Calu3 (cell line): ENCODE measurements at places on chromosomes 11 and 22. TPM values are rescaled to one million over a fixed set of nuclear protein-coding genes. Genes with fewer than 3 reads are reported as not detected.
A peak's percentile ranks its signal among the peaks of the same experiment; 100 is the strongest.

DNA sequence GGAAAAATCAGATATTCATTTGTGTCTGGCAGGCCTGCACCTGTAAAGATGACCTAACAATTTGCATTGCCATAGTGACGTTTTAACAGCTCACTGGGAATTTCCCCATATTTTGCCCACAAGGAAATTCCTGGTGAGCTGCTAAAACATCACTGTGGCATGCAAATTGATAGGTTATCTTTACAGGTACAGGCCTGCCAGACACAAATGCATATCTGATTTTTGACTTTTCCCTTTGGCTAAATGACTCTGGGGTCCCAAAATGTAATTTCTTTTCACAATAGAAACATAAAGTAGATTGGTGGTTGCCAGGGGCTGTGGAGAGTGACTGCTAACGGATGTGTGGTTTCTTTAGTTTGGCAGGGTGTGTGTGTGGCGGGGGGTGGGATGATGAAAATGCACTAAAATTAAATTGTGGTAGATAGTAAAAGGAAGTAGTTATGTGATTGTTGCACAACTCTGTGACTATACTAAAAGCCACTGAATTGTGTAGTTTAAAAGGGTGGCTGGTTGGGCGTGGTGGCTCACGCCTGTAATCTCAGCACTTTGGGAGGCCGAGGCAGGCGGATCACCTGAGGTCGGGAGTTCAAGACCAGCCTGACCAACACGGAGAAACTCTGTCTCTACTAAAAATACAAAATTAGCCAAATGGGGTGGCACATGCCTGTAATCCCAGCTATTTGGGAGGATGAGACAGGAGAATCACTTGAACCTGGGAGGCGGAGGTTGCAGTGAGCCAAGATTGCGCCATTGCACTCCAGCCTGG, 18.5 kb upstream of the FEZ1 start:
- DNase-seq, result peak; percentile 51
- H3K27me3 ChIP-seq, result no peaks in the 10 kb centered on the region
- peaks cover under 1% of the 10 kb centered on the region for H3K4me1 ChIP-seq

DNA sequence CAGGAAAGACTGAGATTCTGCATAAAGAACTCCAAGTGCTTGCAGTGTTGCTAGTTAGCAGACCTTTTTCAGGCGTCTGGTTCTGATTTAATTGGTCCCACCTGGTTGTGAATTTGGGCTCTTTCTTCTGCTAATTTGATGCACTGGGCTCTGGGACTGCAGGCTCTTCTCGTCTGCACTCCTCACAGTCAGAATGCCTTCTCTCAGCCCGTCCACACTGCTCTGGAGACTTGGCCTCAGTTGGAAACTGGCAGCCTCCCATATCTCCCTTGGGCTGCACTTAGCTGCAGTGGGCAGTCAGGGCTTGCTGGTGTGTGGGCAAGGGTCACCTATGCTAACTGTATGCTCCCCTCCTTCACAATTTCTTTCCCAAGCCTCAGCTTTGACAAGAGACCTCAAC, 1.5 kb downstream of the TRIM6 start:
- no peaks in the 10 kb centered on the region for H3K27me3 ChIP-seq
- DNase-seq, result no peak
- peaks cover 13% of the 10 kb centered on the region for H3K36me3 ChIP-seq
- H3K4me1 ChIP-seq, result peaks cover 19% of the 10 kb centered on the region
- H3K27ac ChIP-seq, result no peak overlapping the region

DNA sequence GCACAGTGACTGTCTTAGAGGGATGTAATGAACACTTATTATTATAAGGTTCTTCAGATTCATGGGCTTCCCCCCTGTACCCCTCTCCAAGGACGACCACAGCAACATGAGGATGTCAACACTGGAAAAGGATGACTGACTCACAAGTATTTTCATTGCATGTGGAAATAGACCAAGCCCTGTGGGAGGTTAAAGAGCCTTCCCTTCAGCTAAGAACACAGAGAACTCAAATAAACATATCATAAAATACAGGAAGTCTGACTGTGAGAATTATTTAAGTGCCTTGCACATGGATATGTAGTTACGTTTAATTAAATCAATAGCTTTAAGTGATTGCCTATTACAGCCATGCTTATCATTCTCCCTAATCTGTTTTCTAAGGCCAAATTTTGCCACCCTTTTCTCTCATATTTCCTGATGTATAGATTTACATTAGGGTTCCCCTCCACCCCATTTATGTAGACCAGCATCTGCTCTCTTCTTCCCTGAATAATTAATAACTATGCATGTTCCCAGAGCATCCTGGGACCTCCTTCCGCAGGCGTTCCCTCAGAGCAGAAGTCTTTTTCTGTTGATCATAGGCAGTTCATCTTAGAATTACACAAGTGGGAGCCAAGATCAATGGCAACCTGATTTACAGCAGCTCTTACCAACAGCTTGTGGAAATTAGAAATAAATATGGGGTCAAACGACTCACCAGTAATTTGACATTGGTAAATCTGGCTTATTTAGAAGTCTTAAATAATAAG, 226.9 kb downstream of the OPCML start:
- no peak for DNase-seq
- no peaks in the 10 kb centered on the region for H3K27me3 ChIP-seq
- H3K4me1 ChIP-seq, result no peaks in the 10 kb centered on the region

GRCh38 chr11:104668797-104669463, 229.3 kb downstream of the CASP12 start:
- no peak for DNase-seq
- H3K36me3 ChIP-seq, result peaks cover 7% of the 10 kb centered on the region
- no peak overlapping the region for H3K4me3 ChIP-seq
- H3K27me3 ChIP-seq, result no peaks in the 10 kb centered on the region
- peak overlapping the region; percentile 22 for H3K27ac ChIP-seq

GRCh38 chr11:72813740-72814285, 398 bp upstream of the ATG16L2 start:
- DNase-seq, result peak; percentile 86
- peaks cover 35% of the 10 kb centered on the region for H3K36me3 ChIP-seq
- H3K27me3 ChIP-seq, result no peaks in the 10 kb centered on the region

DNA sequence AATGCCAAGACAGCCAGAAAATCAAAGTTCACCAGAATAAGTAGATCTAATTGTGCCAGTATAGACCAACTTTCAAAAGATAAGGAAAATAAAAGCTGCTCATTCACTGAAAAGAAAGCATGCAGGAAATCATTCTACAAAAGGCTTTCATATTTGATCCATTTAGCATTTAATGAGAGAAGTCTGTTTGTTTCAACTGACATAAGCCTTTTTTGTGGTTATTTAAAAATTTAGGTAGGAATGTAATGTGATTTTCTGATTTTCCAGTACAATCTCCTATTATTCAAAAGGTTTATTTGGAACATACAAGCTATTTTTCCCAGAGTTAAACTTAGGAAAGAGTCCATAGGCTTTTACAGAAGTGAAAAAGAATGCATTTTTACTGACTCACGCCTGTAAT, 92.7 kb downstream of the SBF2 start:
- H3K4me1 ChIP-seq, result no peaks in the 10 kb centered on the region
- H3K4me3 ChIP-seq, result no peak overlapping the region

DNA sequence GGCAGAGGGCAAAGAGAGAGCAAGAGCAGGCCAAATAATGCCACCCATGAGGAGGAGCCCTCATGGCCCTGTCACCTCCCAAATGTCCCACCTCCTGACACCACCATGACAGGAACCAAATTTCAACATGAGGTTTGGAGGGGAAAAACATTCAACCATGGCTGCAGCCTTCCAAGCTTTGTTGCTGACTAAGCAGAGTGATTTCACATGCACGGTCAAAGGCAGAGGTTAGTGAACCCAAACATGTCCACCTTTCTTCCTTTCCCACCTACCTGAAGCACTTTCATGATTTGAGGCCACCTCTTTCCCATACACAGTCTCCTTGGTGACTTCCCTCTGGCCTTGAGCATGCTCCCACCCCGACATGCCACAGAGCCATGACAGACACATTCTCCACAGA, 89.7 kb downstream of the C11orf91 start:
- no peak for DNase-seq
- H3K4me3 ChIP-seq, result no peak overlapping the region
- no peaks in the 10 kb centered on the region for H3K27me3 ChIP-seq
- no peaks in the 10 kb centered on the region for H3K4me1 ChIP-seq
- no peak overlapping the region for H3K27ac ChIP-seq

- H3K4me3 ChIP-seq, result no peak overlapping the region
- no peaks in the 10 kb centered on the region for H3K36me3 ChIP-seq
- no peak overlapping the region for H3K27ac ChIP-seq
- H3K4me1 ChIP-seq, result no peaks in the 10 kb centered on the region
- no peak for DNase-seq
Observed at GRCh38 chr11:10499874-10500601, 40.9 kb downstream of the RNF141 start.

- H3K27me3 ChIP-seq, result no peaks in the 10 kb centered on the region
- H3K27ac ChIP-seq, result no peak overlapping the region
- no peak overlapping the region for H3K4me3 ChIP-seq
- DNase-seq, result no peak
- H3K36me3 ChIP-seq, result no peaks in the 10 kb centered on the region
Observed at GRCh38 chr11:121615501-121615900, 162.7 kb upstream of the SORL1-AS1 start.

- no peaks in the 10 kb centered on the region for H3K36me3 ChIP-seq
- no peaks in the 10 kb centered on the region for H3K4me1 ChIP-seq
- no peak overlapping the region for H3K4me3 ChIP-seq
- H3K27me3 ChIP-seq, result peaks cover 31% of the 10 kb centered on the region
- no peak for DNase-seq
- no peak overlapping the region for H3K27ac ChIP-seq
Observed at GRCh38 chr22:28500006-28500405, 179.6 kb downstream of the TTC28 start.

DNA sequence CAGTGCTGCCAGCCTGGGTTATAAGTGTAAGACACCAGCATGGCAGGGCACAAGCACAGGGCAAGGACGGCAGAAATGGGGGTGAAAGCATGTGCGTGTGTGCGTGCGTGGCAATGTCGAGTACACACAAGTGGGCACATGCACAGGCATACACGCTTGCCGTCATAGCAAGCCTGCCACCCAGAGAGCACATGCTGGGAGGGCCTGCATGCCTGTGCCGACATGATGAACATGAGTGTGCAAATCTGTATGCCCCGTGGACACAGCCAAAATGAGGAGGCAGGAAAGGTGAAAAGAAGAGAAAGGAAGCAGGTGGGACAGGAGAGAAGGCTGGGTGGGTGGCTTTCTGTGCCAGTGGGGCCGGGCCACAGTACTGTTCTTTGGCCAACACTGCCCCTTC, 62.9 kb downstream of the NECTIN1 start:
- H3K4me1 ChIP-seq, result peaks cover 10% of the 10 kb centered on the region
- H3K27me3 ChIP-seq, result no peaks in the 10 kb centered on the region
- no peak overlapping the region for H3K4me3 ChIP-seq
- no peak overlapping the region for H3K27ac ChIP-seq
- no peak for DNase-seq

- no peaks in the 10 kb centered on the region for H3K27me3 ChIP-seq
- H3K27ac ChIP-seq, result no peak overlapping the region
- H3K36me3 ChIP-seq, result no peaks in the 10 kb centered on the region
- no peak for DNase-seq
Observed at GRCh38 chr11:92125321-92125720, 99.3 kb upstream of the FAT3 start.

- H3K27ac ChIP-seq, result no peak overlapping the region
- peaks cover 5% of the 10 kb centered on the region for H3K4me1 ChIP-seq
- no peak overlapping the region for H3K4me3 ChIP-seq
- DNase-seq, result no peak
Observed at GRCh38 chr11:130114281-130114680, 44.6 kb downstream of the APLP2 start.

- H3K4me1 ChIP-seq, result peaks cover 14% of the 10 kb centered on the region
- no peaks in the 10 kb centered on the region for H3K27me3 ChIP-seq
- no peaks in the 10 kb centered on the region for H3K36me3 ChIP-seq
- H3K4me3 ChIP-seq, result no peak overlapping the region
- DNase-seq, result no peak
Observed at GRCh38 chr11:22508665-22509064, 117.0 kb downstream of the FANCF start.

DNA sequence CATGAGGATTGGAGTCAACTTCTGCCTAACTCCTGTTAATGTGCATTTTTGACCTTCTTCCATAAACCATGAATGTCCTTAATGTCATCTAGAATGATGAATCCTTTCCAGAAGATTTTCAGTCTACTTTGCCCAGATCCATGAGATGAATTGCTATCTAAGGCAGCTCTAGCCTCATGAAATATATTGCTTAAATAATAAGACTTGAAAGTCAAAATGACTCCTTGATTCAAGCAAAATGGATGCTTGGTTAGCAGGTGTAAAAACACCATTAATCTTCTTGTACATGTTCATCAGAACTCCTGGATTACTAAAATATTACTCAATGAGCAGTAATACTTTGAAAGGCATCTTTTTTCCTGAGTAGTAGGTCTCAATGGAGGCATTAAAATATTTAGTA, 238.5 kb upstream of the ZC3H12C start:
- peaks cover 6% of the 10 kb centered on the region for H3K4me1 ChIP-seq
- DNase-seq, result no peak
- no peak overlapping the region for H3K4me3 ChIP-seq
- no peaks in the 10 kb centered on the region for H3K27me3 ChIP-seq
- no peak overlapping the region for H3K27ac ChIP-seq
- H3K36me3 ChIP-seq, result no peaks in the 10 kb centered on the region

GRCh38 chr11:121249039-121249663, 43.4 kb upstream of the SC5D start:
- no peaks in the 10 kb centered on the region for H3K4me1 ChIP-seq
- H3K36me3 ChIP-seq, result no peaks in the 10 kb centered on the region
- no peak overlapping the region for H3K4me3 ChIP-seq

DNA sequence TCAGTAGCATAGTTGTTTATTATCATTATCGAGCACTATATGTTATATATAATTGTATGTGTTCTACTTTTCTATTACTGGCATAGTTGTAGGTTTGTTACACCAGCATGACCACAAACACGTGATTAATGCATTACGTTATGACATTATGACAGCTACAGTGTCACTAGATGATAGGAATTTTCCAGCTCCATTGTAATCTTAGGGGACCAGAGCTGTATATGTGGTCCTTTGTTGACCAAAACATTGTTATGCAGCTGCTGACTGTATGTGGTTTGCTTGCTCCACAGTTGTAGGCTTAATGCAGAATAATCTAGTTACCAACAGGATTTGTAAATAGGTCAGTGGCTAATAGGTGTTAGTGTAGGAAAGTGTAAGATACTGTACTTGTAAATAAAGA, 66.1 kb downstream of the HSD17B12 start:
- no peak overlapping the region for H3K4me3 ChIP-seq
- peaks cover 4% of the 10 kb centered on the region for H3K36me3 ChIP-seq
- no peaks in the 10 kb centered on the region for H3K4me1 ChIP-seq
- H3K27me3 ChIP-seq, result no peaks in the 10 kb centered on the region

- no peak for DNase-seq
- no peak overlapping the region for H3K4me3 ChIP-seq
- no peaks in the 10 kb centered on the region for H3K36me3 ChIP-seq
Observed at GRCh38 chr22:49310354-49310753, 517.3 kb downstream of the BRD1 start.

GRCh38 chr22:49418943-49419342, 408.7 kb downstream of the BRD1 start:
- H3K27ac ChIP-seq, result no peak overlapping the region
- peaks cover 8% of the 10 kb centered on the region for H3K4me1 ChIP-seq
- H3K4me3 ChIP-seq, result no peak overlapping the region
- H3K36me3 ChIP-seq, result no peaks in the 10 kb centered on the region
- peaks cover 42% of the 10 kb centered on the region for H3K27me3 ChIP-seq

- no peak overlapping the region for H3K4me3 ChIP-seq
- DNase-seq, result no peak
- H3K27ac ChIP-seq, result no peak overlapping the region
- no peaks in the 10 kb centered on the region for H3K36me3 ChIP-seq
Observed at GRCh38 chr11:122721964-122722266, 66.4 kb downstream of the UBASH3B start.

Gene AIFM3
- 3.1 and 4.2 TPM in 2 replicates for total RNA-seq

Gene MS4A12
- total RNA-seq, result not detected in 2 replicates

Gene NELL1
- not detected in 2 replicates for total RNA-seq

Gene RHOD
- 24.1 and 24.7 TPM in 2 replicates for total RNA-seq

Gene VSTM5
- 0.71 and 0.76 TPM in 2 replicates for total RNA-seq

Gene XKR3
- not detected in 2 replicates for total RNA-seq

Gene HOATZ
- not detected in 2 replicates for total RNA-seq

Gene CCDC73
- 0.07 TPM in 1 of 2 replicates, not detected in the other for total RNA-seq

Gene SLC22A12
- total RNA-seq, result not detected in 2 replicates
